Stimulated activated CD4-positive, alpha-beta T cell treated with anti-CD3 and anti-CD28 coated beads, Interleukin-1b, Interleukin-23, amount 100 ng/mL, for 1 hour (primary cell): ENCODE measurements at places on chromosomes 13 and 19.

DNA sequence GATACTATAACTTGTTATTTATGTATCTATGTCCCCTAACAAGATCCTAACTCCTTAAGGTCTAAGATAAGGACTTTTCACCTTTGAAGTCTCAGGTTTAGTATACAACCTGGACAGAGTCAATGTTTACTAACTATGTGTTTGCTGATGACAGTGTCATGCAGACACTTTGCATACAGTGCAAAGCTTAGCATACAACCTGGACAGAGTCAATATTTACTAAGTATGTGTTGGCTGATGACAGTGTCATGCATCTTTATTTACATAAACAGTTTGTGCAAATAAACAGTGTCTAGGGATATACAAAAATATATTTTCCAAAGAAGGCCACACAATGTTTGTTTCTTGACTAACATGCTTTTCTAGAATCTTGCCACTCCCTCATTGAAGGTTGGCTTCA, 34.7 kb downstream of the DCT start:
- no peak for DNase-seq

DNA sequence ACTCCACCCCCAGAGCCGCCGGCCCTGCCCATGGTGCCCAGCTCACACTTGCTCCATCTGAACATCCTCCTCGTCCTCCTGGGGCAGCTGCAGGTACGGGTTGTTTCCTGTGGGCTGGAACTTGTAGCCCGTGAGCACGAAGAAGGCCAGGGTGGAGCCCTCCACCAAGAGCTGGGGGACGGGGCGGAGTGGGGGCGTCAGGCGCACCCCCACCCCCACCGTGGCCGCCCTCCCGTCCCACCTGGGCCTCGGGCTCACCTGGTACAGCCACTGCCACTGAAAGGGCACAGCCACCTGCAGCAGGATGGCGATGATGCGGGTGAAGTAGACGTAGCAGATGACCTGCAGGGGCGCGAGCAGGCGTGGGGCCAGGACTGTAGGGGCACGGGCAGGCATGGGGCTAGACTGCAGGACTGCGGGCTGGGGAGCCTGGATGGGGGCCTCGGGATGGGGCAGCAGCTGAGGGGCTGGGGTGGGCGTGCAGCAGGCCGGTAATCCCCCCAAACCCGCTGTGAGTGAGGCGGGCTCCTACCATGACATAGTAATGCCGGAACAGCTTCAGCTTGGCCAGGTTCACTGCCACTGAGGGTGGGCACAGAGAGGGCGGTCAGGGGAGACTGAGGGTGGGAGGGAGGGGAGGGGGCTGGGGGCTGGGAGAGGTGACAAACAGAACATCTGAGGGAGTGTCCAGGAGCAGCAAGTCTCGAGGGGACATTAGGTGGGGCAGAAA, 6.3 kb downstream of the GPR108 start:
- no peak for DNase-seq

GRCh38 chr13:51959773-51960172, 51.5 kb downstream of the ATP7B start:
- no peak for DNase-seq

GRCh38 chr13:113916330-113916815, 52.5 kb upstream of the GAS6 start:
- DNase-seq = no peak

DNA sequence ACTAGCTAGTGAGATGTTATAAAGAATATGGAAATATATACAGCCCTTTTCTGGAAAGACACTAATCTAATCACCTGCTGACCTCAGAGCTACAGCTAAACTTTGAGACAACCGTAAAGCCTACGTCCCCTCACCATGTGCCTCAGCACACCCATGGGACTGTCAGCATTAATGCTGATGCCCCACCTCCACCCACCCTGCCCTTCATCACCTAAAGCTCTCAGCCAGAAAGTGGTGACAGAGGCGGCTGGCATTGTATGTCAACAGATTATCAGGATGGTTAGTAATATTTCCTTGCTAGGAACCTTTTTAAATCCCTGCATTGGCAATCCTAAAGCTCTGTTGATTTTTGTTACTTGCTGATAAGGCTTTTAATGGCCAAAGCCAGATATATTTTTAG, 1177.9 kb downstream of the DIAPH3 start:
- DNase-seq = no peak

DNA sequence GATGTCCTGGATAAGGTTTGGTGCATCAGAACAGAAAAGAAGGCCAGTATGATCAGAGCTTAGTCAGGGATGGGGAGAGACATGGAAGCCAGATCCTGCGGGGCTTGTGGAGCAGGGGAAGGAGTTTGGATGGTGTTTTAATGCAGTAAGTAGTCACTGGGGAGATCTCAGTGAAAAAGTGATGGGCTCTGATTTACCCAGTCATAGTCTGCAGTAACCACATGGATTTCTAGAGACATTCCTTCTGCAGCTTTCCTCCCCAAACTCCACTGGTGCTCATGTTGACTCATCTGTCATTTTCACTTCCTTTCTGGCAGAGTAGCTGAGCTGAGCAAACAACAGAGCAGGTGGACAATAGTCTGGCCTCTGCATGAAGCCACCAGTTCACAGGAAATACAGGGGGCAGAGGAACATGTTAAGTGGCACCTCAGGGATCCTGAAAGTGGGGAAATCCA, 144.1 kb downstream of the DPF1 start:
- DNase-seq = no peak

- DNase-seq = no peak
Observed at GRCh38 chr13:35909837-35910540, 221.2 kb downstream of the DCLK1 start.

DNA sequence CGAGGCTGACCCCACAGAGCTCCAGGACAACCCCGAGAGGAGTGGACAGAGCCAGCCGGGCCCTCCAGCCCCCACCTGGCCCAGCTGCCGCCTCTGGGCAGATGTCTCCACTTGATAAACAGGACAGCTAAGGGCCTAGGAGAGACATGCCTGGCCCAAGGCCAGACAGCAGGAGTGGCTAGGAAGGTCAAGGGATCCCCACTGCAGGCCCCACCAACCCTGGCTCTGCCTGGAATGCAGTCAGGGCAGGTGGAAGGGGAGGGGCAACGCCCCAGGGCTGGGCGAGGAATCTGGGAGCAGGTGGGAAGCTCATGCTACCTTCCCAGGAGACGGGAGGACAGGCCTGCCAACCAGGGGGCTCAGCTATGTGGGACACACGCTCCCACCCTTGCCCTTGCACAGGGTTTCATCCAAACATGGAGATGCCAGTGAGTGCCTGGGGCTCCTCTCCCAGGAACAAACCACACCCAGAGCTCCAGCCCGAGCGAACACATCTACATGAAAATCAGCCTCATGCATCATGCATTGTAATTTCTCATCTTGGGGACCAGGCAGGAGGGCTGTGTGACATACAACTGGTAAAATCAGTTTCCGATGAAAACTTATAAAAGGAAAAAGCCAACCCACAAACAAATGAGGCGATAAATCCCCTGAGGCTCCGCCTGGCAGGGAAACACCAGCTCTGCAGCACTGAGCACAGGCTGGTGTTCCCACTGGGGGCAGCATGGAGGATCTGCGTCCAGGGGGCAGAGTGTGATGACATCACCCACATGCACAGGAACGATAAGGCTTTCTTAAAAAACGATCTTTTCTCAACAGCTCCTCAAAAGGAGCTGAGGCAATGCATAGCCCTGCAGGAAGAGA, 25.0 kb downstream of the SH3GL1 start:
- DNase-seq = no peak

- no peak for DNase-seq
Observed at GRCh38 chr13:40031031-40031430, 375.6 kb downstream of the COG6 start.

- no peak for DNase-seq
Observed at GRCh38 chr13:51614350-51614786, 30.1 kb downstream of the WDFY2 start.

DNA sequence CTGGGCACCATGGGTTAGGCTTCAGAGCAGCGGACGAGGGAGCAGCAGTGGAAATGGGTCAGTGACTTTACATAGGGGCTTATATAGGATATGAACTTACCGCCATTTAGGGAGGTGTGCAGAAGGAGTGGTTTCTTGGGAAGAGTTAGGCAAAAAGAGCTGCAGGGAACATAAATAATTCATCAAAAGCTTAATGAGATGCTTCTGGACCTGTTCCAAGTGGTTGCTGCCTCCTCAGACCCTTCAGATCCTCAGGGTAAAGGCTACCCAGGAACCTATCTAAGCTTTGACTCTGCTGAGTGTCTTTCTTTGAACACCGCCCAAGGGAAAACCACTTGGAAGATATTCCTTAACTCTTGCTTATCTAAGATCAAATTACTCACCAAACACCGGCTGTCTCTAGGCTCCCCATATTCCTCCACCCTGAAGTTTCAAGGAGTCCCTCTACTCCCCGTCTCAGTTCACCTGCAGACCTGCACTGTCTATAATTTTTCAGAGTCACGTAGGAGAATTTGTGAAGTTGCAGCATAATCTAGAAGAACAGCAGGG, at the start of gene IGFL4:
IGFL4 (minus strand) TSS at position 51 of the 549 bp plus-strand sequence; CDS start at position 11, 40 bp downstream.
- DNase-seq = no peak

GRCh38 chr19:38361633-38362075, 12.7 kb upstream of the PSMD8 start:
- no peak for DNase-seq

- DNase-seq = no peak
Observed at GRCh38 chr13:103395139-103395538, 328.9 kb upstream of the SLC10A2 start.

GRCh38 chr13:22648320-22648801, 532.4 kb upstream of the SGCG start:
- no peak for DNase-seq

DNA sequence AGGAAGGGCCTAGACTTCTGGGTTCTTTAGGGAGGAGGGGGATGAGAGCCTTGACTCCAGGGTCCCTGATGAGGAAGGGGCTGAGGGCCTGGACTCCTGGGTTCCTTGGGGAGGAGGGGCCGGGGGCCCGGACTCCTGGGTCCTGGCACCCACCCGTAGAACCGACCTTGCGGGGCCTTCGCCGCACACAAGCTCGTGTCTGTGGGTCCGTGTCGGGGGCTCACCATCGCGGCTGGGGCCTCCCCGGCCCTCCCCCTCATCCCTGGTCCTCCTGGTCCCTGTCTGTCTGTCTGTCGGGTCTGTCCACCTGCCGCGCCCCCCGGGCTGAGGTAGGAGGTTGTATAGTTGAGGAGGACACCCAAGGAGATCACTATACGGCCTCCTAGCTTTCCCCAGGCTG, 662 bp upstream of the SPACA6 start:
- DNase-seq = no peak

DNA sequence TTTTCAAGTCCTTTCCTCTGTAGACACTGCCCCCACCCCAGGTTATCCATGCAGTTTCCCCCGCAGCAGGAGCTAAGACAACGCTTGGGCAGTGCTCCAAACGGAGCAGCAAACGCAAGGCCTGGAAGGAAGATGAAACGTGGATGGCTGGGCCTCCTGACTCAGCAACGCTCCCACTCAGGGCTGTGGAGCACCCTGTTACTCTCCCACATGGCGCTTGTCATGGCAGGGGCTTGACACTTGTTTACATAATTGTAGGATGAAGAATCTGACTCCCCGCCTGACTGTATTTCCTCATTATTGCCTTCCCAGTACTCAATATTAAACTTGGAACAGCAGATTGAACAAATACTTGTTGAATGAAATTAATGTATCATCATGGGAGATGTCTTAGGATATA, 799 bp upstream of the C1QTNF9B start:
- no peak for DNase-seq

GRCh38 chr13:40814803-40815202, 25.4 kb downstream of the SLC25A15 start:
- no peak for DNase-seq

DNA sequence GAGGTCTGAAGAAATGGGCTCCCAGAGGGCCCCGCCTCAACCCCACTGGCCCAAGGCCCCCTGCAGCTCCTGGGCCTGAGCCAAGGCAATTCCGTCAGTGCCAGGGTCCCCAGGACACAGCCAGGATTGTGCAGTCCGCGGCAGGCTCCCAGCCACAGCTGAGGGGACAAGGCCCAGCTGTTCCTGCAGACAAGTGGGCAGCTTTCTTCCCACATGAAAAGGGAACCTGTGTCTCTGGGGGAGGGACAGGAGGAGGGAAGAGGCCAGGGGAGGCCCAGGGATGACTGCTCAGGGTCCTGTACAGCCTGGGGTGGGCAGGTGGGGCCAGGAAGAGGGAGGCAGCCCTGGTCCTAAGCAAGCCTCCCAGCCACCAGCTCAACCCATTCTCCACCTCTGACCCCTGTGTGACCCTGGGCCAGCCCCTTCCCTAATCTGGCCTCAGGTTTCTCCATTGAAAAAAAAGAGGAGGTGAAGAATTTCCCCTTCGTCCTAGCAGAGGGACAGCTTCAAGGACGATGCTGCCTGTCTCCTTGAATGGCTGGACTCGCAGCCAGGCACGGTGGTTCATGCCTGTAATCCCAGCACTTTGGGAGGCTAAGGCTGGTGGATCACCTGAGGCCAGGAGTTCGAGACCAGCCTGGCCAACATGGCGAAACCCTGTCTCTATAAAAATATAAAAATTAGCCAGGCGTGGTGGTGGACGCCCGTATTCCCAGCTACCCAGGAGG, 20.5 kb upstream of the VSTM2B start:
- DNase-seq = no peak

GRCh38 chr19:9916719-9917118, 19.6 kb downstream of the OLFM2 start:
- no peak for DNase-seq

GRCh38 chr19:19115954-19116353, 22.3 kb downstream of the TMEM161A start:
- DNase-seq = no peak

- DNase-seq = no peak
Observed at GRCh38 chr19:33752018-33752800, 44.5 kb upstream of the KCTD15 start.

DNA sequence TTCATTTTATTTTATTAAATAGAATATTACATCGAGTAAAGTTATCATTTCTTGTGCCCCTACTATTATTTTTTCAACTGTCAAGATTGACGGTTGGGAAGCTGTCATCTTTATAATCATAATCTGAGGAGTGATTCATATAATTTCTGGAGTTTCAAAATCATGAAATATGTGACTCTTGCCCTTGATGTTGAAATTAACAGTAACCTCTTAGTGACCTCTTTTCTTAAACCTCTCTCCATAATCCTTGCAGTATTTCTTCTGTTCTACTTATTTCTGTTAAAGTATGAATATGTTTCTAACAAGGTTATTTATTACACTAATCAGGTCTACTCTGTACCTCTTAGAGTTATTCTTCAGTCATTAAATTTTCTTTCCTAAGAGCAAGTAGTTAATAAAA, 663.8 kb downstream of the LIG4 start:
- DNase-seq = no peak

DNA sequence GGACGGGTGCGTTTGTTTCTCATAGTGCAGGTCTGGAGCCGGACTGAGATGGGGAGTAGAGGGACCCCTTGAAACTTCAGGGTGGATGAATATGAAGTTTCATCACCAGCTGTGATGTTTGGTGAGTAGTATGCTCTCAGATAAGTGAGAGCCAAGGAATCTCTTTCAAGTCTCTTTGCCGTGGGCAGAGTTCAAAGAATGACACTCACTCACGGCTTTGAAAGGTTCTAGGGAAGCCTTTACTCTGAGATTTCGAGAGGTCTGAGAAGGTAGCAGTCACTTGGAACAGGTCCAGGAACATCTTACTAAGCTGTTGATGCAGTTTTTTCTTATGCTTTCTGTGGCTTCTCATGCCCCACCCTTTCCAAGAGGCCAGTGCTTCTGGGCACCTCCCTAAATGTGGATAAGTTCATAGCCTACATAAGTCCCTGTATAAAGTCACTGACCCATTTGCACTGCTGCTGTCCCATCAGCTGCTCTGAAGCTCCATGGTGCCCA, at the start of gene IGFL2:
IGFL2 (plus strand) TSS at position 448 of the 498 bp plus-strand sequence; CDS start at position 489, 41 bp downstream.
- no peak for DNase-seq
